ENCODE measurements at places on chromosomes 7 and 10.

- no peak for DNase-seq
These were observed 108.0 kb downstream of the SPAG6 start for GRCh38 chr10:22453320-22453719.

DNA sequence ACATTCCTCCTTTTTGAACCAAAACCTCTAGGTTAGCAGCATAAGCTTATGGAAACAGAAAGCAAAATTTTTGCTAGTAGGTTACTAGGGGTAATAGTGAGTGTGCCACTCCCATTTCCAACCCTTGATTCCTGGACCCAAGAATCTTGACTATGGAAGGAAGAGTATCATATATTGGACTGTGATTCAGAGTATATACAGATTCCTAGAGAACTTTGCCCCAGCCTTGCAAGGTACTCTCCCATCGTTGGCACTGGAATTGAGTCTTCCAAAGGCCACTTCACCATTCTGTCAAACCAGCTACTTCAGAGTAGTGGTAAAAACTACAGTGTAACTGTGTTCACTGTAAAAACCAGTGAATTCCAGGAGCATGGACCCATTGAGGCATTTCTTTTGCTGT is 69.4 kb downstream of the LRRC17 start:
- no peak for DNase-seq

DNA sequence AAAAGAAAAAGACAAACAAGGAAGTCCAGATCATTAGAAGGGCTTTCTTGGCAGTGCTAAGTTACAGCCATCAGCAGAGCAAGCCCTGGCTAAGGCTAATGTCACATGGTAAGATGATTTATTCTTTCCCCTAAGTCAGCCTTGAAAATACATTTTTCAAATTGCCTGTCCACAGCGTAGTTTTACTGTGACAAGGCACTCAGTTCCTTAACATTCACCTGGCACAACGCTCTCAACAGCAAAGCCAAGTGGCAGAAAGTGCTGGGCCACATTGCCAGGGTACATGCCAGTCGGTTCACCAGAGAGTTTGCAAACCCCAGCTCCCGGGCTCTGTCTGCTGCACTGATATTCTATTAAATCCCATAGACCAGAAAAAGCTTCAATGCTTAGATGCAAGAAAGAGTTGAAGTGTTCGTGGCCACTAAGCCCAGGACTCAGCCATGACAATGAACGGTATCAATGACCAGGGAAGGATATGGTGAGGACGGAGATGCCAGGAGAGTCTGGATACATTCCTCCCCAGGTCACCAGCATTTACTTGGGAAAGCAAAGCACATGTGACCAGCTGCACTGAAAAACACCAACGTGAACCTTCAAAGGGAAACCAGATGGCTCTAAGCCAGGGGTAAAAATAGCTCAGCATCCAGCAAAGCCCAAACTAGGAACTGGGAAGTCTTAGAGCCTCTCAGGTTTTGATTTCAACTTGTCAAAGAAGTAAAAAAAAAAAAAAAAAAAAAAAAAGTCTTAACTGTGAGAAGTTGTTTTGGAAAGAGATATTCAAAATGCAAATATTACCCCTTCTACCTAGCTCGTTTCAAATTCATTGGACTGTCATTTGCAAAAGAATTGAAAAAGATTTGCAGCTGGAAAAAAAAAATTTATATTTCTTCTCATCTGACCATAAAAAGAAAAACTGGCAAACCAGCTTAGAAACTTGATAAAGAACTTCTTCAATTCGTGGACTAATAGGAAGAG is 23.9 kb upstream of the MPP7 start:
- no peak for DNase-seq

GRCh38 chr10:89981891-89982290 is 280.5 kb downstream of the KIF20B start:
- DNase-seq, result no peak

DNA sequence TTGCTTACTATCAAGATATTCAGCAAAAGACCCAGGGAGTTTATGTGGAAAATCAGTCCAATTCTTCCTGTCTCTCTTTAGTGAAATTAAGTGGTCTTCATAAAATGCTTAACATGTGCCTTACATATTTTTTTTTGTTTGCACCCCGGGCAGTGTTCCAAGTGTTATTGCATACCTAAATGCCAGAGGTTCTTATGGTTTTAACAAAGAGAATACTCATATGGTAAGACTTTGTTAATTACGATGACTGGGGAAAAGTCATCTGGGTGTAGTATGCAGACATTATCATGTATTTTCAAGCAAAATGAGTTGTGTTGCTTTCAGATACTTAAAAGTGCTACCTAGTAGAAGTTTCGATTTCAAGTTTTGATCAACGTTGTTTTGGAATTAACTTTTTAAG is 82.6 kb downstream of the PRKG1 start:
- DNase-seq, result no peak

GRCh38 chr10:17622061-17622460 is 4.9 kb upstream of the HACD1 start:
- DNase-seq, result no peak

DNA sequence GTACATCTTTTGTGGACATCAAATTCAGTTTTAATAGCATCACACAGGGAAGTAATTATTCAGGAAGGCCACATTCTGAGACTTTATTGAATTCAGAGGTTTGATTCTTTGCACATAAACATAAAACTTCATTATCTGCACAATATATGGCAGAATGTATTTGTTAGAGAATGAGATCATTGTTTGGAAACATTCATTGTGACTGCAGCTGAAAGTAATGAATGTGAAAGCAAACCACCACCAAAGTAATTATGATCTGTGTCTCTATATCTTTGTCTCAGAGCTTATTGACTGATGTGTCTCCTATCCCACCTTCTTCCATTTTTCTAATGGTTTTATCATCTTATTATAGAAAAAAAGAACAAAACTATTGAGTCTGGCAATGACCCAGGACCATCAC is 340.9 kb upstream of the PCDH15 start:
- DNase-seq, result no peak

- DNase-seq, result no peak
These were observed 197.0 kb upstream of the AGK start for GRCh38 chr7:141354251-141354650.

Data from 8988T (cell line).